Left cardiac atrium (tissue), 4 donors: ENCODE measurements at places on chromosomes 12 and 14.

GRCh38 chr14:90695997-90696660 is 120.1 kb downstream of the TTC7B start:
- no peak for DNase-seq

GRCh38 chr12:93060666-93061472 is 131.8 kb upstream of the EEA1 start:
- DNase-seq, result peak; percentile 34

- DNase-seq, result no peak
Measured at GRCh38 chr14:44204061-44204835, 302.8 kb downstream of the FSCB start.

- no peak for DNase-seq
Measured at GRCh38 chr12:41288142-41288811, 100.2 kb downstream of the PDZRN4 start.

DNA sequence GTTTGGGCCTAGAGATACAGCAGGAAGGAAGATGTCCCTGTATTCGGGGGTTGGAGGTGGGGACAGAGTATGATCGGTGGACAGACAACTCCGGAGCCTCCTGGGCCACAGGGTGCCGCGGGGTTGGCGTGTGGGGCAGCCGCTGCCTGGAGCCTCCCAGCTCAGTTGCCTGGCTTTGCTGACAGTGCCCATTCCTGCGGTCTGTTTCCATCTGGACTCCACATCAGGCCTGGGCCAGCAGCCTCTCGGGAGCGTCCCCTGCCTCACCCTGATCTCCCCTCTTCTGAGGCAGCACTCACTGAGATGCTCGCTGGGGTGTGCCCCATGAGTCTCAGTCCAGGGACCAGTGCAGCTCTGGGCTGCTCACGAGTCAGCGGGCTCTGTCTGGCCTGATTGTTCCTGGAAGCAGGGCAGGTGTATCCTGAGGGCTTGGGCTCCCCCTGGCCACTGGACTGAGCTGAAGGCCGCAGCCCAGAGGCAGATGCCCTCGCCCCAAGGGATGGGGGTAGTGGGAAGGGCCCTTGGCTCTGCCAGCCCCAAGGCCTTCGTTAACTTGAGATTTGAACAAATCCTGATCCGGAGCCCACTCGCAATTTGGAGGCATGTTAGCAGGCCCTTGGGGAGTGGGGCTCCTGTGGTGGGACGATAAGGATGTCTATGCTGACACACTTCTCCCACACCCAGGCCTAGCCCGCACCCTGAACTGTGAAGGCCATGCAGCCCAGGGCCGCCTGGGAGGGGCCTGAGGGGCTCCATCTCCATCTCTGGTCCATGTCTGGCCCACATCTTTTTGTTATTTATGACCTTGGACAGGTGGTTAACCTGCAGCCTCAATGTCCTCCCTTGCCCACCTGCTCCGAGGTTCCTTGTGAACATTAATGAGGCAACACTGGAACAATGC is 7.5 kb downstream of the HIP1R start:
- DNase-seq, result no peak

GRCh38 chr12:106415134-106415533 is 57.6 kb downstream of the POLR3B start:
- no peak for DNase-seq

GRCh38 chr12:99600388-99600787 is 47.2 kb upstream of the GARIN6 start:
- no peak for DNase-seq

GRCh38 chr14:54291491-54292191 is 105.2 kb upstream of the CDKN3 start:
- DNase-seq, result no peak

- no peak for DNase-seq
Measured at GRCh38 chr14:68076451-68076850, 256.9 kb downstream of the RAD51B start.

DNA sequence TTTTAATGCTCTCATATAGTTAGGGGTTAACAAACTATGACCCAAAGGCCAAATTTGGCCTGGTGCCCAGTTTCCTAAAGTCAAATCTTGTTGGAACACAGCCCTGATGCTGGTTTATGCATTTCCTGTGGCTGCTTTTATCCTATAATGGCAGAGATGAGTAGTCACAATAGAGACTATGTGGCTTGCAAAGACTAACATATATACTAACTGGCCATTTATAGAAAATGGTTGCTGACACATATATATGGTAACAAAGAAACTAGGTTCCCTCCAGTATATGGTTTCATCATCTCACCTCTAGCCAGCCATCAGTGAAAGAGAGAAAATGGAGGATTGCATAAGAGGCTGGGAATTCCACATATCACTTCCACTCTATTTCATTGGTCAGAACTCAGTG is 10.8 kb downstream of the NAV3 start:
- no peak for DNase-seq

- DNase-seq, result no peak
Measured at GRCh38 chr14:33165144-33165925, 226.7 kb downstream of the NPAS3 start.

DNA sequence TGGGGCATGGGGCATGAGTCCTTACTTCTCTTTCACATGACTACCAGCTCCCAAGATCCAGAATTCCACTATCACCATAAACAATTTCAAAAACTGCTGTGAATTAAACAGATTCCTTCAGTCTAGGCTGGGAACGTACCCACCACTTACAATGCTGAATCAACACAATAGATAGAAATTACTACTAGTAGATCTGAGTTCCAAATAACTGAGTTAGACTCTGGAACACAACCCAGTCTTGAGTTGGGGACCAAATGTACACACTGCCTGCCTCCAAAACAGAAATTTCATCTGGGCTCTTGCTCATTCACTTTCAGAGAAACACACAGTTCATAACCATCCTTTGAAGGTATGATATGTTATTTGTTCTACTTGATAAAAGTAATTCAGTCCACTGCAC is 8.9 kb downstream of the CORO1C start:
- DNase-seq, result no peak

GRCh38 chr12:70005864-70006618 is 181.0 kb downstream of the MYRFL start:
- no peak for DNase-seq

- DNase-seq, result no peak
Measured at GRCh38 chr12:45839917-45840316, 110.4 kb downstream of the ARID2 start.

- DNase-seq, result no peak
Measured at GRCh38 chr12:120858306-120859088, 45.7 kb downstream of the SPPL3 start.

GRCh38 chr12:123984903-123985302 is 11.9 kb downstream of the ZNF664 start:
- DNase-seq, result no peak

- no peak for DNase-seq
Measured at GRCh38 chr12:110165540-110166159, 41.5 kb downstream of the IFT81 start.

- DNase-seq, result no peak
Measured at GRCh38 chr14:94793901-94794300, 24.0 kb upstream of the GSC start.

GRCh38 chr12:89356069-89356665 is 3.9 kb upstream of the DUSP6 start:
- no peak for DNase-seq

DNA sequence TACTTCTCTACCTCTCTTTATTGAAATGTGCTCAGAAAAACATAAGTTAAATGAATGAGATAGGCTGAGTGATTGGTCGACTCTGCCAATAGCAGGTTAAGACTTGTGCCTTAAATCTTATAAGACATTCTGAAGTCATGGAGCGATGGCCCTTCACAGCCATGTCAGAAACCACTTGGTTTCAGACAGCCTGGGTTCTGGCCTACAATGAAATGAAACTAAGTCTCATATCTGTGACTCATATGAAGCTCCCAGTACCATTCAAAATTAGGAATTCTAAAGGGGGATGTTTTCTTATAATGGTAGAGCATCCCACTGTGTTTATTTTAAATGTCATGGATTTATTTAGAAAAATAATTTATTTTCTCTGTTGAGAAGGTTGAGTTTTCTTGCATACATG is 42.6 kb downstream of the PLXNC1 start:
- DNase-seq, result no peak

- no peak for DNase-seq
Measured at GRCh38 chr12:100077367-100077766, 65.3 kb downstream of the BLTP3B start.

DNA sequence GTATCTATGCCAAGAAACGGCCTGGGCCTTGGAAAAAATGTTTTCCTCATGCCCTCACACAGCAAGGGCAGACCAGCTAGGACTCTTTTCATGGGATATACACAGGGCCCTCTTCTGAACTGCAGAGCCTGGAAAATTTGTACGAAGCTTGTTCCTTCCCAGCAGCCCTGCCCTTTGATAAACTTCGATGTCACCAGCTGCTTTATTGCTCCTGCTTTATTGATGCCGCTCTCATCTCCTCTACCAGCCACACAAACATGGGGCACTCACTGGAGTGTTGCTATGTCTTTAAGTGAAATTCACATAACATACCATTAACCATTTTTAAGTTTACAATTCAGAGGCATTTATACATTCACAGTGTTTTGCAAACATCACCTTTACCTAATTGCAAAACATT is 197.9 kb downstream of the KTN1 start:
- DNase-seq, result no peak

GRCh38 chr12:26465419-26466097 is 270.2 kb downstream of the SSPN start:
- DNase-seq, result no peak

GRCh38 chr14:33668066-33668465 is 282.8 kb downstream of the EGLN3 start:
- DNase-seq, result no peak

DNA sequence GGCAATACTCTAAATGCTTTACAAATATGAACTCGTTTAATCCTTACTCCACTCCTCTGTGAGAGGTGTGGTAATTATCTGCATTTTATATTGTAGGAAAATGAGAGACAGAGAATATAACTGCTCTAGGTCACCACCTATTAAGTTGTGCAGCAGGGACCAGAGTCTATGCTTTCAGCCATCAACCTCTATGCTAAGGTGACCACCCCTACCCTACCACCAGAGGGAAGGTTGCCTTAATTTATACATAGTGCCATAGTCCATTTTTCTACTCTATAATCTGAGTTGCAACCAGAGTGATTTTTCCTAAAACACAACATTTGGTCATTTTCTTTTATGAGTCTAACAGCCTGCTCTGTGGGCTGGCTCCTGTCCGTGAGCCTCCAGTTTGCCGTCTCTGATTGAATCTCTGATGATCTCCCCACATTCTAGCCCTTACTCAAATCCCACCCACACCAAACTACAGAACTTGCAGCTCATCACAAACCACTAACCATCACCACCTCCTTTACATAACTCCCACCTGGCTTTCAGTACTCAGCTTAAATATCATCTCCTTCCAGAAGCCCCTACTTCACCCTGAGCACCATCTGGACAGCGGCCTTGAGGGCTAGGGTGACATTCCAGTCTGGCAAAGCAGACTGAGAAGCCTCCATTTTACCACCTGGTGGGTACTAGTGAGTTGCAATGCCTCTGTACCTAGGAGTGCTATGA is 126.6 kb downstream of the PPM1H start:
- no peak for DNase-seq

GRCh38 chr14:90812109-90812508 is 4.1 kb downstream of the TTC7B start:
- no peak for DNase-seq

GRCh38 chr12:105296116-105297089 is 34.1 kb upstream of the C12orf75 start:
- no peak for DNase-seq

- DNase-seq, result no peak
Measured at GRCh38 chr14:98498019-98498885, 773.7 kb downstream of the BCL11B start.

- DNase-seq, result no peak
Measured at GRCh38 chr12:110349514-110350151, 53.9 kb downstream of the ANAPC7 start.

DNA sequence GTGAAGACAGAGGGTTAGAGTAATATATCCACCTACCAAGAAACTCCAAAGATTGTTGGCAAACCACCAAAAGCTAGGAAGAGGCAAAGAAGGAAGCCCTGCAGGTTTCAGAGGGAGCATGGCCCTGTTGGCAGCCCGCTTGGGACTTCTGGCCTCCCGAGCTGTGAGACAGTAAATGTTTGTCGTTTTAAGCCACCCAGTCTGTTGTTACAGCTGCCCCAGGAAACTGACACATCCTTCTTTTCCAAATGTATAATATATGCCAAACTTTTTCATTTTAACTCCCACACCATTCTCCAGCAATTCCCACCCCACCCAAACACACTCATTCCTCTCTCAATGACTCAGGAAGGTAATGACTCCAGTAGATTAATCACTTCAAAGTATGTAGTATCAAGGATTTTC is 74.0 kb downstream of the RPS29 start:
- DNase-seq, result no peak

DNA sequence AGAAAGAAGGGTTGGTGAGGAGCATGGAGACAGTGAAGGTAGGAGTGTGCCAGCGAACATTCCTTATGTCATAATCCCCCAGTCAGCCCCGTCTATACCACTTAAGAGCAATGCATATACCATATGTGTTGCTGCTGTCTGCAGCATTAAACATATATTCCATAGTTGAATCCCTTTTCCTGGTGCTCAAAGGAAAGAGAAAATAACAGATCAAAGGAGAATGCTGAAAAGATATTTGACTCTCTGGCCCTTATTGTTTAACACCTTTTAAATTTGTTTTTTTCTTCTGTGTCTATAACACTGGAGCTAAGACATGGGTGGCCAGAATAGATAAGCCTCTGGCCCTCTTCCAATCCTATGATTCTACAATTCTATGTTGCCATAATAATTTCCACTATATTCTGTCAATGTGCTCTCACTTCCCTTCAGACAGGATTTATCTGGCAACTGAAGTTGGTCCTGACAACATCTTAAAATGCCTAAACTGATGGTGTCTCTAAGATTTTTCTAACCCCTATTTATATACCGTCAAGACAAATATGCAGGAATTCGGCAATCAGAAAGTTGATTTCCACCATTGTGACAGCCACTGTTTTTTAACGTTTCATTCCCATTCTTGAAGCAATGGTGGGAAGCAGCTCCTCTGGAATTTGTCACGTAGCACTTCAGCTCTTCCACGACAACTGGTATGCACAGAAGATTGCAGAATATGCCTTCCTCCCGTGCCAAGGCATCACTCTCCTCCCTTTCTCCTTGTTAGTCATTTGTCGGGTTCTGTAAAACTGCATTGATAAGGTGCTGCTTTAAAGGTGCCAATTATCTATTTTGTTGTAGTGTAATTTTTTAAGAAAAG is 204.7 kb downstream of the BCAT1 start:
- no peak for DNase-seq

- no peak for DNase-seq
Measured at GRCh38 chr14:90483571-90483974, 86.7 kb downstream of the CALM1 start.

DNA sequence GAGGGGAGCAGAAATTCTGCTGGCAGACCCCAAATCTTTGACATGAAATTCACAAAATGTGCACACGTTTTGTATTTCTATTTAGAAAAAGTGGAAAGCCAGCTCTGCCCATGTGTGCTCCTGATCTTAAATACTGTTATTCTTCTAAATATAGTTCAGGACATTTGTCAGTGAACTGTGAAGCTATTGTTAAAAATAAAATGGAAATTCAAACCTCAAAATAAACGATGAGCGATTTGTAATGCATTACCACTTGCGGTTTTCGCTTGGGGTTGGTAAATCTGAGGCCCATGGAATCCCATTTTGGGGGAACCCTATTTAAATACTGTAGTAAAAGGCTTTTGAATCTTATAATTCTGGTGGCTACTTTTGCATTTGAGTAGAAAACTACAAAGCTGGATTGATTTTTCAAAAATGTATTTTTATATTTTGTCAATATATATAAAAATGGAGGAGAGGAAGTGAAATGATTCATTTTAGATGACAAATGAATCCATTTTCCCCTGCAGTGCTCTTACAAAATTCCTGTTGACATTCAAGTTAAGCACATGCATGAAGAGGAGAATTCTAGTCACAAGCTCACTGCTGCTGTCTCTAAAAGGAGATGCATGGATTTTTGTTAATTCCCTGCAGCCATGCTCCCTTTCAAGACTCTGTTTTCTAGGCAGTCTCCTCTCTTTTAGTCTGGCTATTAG is 47.1 kb downstream of the FLRT2 start:
- DNase-seq, result no peak
